NCI-H526 treated with DMSO at 0.1 percent for 48 hours (cell line): ENCODE measurements at places on chromosomes 3 and 15.

DNA sequence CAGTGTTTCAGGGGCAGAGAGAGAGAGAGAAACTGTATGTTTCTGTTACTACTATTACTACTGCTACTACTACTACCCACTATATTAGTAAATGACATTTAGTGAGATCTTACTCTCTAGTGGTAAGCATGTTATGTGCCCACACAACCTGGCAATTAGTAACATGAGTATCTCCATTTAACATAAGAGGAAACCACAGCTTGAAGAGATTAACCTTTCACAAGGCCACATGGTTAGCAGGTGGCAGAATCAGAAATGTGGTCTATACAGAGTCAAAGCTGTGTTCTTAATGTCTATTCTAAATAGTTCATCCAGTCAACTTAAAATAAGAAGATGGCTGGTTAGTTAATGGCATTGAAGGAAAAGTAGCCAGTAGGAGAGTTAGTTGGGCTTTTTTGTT is 961.6 kb downstream of the MCTP2 start:
- no peak for DNase-seq

GRCh38 chr15:63407612-63408011 is 26.0 kb upstream of the CA12 start:
- no peak for DNase-seq

GRCh38 chr3:81888914-81889557 is 127.6 kb upstream of the GBE1 start:
- no peak for DNase-seq

DNA sequence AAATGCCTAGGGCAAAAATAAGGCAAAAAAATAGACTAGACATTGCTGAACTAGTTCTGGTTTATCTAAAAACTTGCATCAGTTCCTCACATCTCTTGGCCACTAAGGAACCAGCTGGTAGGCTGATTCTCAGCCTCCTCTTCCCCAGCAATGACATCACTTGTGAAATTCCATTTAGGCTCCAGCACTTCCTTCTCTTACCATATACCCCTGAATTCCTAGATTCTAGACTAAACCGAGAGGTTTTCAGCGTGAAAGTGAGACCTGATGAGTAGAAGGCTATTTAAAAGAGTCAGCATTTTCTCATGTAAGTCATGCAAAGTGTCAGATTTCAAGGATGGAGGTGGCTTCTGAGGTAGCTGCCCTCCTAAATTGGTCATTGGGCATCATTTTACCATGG is 247.1 kb upstream of the CDIN1 start:
- no peak for DNase-seq

- DNase-seq: no peak
Measured at GRCh38 chr15:73745073-73745472, 8.1 kb downstream of the INSYN1 start.

DNA sequence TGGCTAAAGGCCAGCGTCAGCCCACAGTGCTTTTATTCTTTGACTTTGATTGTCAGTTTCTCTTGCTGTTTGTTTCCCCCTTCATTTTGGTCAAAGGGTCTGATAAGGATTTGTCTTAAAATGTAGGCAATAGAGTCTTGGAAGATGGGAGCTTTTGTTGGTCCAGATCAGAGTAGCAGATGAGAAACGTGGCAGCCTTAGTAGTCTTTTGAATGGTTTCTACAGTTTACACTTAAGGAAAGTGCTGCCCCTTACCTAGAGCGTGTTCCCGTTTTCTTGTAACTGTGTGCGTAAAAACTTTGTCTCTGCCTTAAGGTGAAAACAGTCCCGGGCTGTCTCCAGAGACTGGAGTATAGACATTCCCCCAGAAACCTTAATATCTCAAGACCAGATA is 630 bp downstream of the LXN start:
- no peak for DNase-seq

DNA sequence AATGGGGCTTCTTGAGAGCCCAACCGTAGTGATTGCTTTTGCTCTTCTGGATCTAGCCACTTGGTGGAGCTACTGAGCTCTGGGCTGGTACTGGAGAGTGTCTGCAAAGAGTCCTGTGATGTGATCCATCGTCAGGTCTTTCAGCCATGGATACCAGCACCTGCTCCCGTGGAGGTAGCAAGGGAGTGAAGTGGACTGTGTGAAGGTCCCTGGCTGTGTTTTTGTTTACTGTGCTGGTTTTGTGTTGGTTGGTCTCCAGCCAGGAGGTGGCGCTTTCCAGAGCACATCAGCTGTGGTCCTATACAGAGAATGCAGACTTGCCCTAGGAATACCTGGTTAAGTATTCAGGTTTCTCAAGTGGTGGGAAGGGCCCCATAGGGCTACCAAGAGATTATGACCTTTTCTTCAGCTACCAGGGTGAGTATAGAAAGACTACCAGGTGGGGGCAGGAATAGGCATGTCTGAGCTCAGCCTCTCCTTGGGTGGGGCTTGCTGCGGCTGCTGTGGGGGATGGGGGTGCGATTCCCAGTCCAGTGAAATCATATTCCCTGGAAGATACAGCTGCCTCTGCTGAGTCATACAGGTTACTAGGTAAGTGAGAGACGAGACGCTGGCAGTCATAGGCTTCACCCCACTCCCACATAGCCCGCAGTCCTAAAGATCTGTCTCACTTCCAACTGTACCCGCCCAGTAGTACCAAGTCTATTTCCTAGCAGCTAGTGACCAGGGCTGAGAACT is 733.7 kb downstream of the ZNF385D start:
- DNase-seq: no peak

DNA sequence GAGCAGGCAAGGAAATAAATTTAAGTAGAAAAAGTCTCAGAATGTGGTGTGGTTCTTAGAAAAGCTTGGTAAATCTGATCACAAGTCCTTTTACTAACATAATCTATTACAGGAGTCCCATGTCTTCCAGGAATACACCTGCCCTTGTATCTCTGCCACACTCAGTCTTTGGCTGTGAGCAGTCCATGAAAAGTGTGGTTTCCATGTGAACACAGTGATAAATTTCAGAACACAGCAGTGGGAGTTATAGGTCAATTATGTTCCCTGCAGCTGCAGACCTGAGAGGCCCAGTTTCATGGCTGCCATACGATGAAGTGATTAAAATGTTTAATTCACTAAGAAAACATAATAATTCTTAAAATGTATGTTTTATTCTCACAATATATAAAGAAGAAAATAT is 366.9 kb upstream of the STAC start:
- DNase-seq: no peak

DNA sequence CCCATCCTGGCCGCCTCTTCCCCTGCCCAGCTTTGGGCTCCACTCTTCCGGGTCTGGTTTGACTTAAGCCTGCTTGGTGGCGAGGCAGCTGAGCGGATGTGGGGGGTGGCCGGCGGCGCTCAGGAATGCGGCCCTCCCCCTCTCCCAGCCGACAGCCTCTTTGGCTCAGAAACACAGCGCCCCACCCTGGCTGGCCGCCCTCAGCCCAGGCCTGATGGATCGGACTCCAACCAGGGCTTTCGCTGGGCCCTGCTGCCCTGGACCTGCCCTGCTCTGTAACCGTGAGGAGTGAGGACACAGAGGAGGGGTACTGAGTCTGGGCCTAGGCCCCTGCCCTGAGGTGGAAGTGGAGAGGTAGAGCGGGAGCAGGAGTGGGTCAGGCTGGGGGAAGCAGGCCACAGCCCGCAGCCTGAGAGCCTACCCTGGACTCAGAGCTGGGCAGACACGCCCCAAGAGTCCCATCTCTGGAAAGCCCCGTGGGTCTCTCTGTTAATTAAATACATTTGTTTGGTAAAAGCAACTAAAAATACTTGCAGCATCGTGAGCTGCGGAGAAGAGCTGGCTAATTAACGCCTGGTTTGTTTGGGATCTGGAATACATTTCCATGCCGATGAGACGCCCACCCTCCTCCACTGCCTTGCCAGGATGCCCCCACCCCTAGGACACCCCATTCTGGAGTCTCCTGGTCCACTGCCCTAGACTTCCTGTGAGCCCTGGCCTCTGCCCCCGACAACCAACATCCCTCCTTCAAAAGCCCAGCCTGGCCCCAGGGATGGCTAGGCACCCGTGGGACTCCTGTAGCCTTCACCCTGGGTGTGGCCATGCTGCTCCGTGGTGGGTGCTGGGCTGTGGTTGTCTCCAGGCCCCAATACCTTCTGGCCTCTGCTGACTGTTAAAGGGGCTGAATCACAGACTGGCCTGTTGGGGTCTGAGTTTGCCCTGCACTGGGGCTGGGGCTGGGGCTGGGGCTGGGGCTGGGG is 19.6 kb downstream of the PLXNA1 start:
- no peak for DNase-seq

DNA sequence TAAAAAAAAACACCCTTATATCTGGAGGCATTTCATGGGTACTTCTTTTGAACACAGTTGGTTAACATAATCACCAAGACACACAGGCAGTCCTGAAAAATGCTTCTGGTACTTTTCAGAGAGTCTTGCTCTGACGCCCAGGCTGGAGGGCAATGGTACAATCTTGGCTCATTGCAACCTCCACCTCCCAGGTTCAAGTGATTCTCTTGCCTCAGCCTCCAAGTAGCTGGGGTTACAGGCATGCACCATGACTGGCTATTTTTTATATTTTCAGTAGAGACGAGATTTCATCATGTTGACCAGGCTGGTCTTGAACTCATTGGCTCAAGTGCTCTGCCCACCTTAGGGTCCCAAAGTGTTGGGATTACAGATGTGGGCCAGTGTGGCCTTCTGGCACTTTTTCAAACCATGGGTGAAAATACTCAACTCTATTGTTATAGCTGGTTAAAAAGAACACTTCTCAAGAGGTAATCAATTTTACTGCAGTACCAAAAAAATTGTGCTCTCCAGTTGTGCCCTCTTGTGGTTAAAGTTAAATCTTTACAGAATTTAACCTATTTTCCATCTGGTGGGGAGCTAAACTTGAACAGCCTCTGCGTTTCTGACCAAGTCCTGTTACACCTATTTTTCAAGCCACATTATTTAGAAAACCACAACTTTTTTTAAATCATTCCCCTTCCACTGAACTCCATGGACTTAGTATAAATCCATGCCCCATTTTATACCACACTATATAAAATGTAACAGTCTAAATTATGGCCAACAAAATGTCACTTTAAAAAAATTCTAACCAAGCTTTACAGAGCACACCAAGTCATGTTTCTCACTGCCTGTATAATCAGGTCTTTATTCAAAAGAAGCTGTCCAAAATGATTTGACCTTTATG is 1.2 kb upstream of the SNAPC5 start:
- no peak for DNase-seq

- no peak for DNase-seq
Measured at GRCh38 chr3:146308222-146308621, 57.3 kb upstream of the PLSCR4 start.

GRCh38 chr15:32831485-32831884 is 113.7 kb downstream of the GREM1 start:
- DNase-seq: no peak

DNA sequence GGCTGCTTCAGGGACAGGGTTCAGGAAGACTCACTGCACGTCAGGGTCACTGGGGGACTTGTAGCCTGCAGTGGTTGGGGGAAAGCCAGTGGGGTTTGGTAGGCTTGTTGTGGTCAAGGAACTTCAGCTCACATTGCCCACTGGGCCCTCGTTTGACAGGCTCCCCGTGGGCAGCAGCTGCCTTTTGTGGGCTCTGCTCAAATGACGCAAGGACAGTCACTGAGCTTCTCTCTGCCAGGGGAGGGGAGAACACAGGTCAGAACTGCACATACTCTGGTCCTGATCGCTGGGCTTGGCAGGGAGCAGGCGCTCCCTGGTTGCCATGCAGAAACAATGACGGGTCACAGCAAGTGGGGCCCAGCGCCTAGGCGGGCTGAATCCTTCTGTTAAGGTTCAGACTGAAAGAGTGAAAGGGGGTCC is 45.5 kb downstream of the FAM174B start:
- DNase-seq: no peak

DNA sequence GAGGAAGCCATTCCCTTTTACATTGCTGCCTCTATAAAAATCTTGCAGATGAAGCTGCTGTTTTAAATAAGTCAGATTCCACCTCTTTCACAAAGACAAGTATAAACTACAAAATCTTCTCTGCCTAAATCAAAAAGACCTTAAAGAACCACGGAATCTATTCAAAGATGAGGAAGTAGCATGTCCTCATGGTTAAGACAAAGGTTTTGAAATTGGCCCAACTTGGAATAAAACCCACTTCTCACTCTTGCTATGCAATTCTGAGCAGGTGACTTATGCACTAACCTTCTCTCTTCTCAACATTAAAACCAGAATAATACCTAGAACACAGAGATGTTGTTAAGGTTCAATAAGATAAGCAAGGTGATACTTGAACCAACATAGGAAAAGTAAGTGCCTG is 97.6 kb downstream of the FOXP1 start:
- no peak for DNase-seq

DNA sequence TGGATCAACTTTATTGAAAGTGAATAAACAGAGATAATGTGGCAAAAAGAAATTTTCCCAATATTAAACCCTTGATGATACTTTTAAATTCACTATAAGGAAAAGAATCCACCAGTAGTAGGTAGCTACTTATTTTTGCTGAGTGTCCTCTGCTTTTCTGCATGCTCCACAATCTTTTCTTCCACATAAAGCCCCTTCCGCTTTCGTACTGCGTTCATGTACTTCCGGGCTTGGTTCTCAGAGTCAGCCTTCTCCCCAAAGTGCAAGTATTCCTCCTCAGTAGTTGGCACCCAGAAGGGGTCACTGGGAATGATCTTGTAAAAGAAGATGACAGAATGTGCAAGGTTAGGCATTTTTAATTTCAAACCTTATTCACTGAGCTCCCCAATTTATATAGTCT is 84.4 kb upstream of the MEX3B start:
- DNase-seq: no peak

GRCh38 chr3:67875338-67875737 is 220.9 kb upstream of the SUCLG2 start:
- no peak for DNase-seq

DNA sequence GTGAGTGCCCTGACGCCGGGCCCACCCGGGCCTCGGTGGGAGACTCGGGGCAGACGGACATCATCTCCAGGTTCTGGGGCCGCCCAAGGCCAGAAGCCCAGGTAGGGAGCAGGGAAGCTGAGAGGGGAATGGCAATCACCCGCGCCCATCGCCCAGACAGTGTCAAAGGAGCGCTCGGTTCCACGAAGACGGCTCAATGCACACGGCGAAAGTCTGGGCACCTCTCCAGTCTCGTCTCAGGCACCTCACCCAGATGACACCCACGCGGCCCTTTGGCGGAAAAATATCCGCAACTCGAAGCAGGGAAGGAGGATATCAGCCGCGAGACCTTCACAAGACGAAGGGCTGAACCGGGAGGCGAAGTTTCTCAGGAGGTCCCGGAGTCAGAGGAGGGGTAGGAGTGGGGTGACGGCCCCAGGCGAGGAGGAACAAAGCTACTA is 916 bp downstream of the IL17RD start:
- no peak for DNase-seq

DNA sequence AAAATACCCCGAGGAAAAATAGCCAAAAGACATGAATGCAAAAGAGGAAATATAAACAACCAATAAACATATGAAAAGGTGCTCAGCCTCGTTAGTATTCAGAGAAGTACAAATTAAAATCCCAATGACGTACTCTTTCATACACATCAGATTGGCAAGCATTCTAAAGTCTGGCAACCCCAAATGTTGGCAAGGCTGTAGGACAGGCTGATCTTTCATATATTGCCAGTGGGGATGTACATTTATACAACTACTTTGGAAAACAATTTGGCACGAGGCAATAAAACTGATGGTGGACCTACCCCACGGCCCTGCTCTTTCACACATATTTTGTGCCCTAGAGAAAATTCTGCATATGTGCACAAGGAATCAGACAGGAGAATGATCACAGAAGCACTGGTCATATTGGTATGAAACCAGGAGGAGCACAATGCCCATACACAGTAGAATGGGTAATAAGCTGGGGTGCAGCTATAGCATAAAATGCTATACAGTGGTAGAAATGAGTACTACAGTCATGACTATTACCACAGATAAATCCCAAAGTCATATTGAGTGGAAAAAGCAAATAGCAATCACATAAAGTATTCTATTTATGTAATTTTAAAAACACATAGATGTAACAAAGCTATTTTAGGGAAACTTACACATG is 176.0 kb upstream of the SLC24A5 start:
- DNase-seq: no peak
